Stimulated activated CD8-positive, alpha-beta memory T cell treated with anti-CD3 and anti-CD28 coated beads, Interleukin-2, amount 100 ng/mL, for 48 hours (primary cell): ENCODE measurements at places on chromosomes 6 and 20.

- no peak for DNase-seq
These were observed 79.4 kb upstream of the SLC4A11 start for GRCh38 chr20:3318226-3318884.

DNA sequence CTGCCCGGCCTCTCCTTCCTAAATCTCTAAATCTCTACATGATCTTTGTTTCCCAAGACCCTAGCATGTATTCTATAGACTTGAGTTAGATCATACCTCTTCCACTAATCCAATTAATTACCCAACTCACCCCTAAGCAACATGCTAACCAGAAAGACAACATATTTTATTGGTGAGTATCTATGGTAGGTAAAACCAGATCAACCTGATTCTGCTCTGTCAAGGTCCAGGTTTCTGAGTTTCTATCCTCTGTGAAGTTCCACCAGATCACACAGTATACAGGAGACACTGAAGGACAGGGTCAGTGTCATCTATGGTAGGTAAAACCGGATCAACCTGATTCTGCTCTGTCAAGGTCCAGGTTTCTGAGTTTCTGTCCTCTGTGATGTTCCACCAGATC is 363.2 kb upstream of the MARCKS start:
- DNase-seq = no peak

DNA sequence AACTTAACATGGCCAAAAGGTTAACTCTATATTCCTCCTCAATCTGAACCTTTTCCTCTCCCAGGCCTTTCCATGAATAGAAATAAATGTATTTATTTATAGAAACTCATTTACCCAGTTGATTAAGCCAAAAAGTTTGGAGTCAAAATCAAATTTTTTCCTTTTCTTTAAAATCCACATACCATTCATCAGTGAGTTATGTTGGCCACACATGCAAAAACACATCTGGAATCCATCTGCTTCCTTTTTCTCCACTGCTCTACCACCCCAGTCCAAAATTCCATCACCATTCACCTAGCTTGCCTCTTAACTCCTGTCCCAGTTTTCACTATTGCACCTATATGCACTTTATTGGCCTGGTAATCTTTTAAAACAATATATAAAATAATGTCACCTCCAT is 62.4 kb upstream of the TMEM200A start:
- DNase-seq = no peak

- no peak for DNase-seq
These were observed 454.9 kb upstream of the JARID2 start for GRCh38 chr6:14790976-14791375.
